ENCODE measurements at places on chromosomes 6 and 20.

DNA sequence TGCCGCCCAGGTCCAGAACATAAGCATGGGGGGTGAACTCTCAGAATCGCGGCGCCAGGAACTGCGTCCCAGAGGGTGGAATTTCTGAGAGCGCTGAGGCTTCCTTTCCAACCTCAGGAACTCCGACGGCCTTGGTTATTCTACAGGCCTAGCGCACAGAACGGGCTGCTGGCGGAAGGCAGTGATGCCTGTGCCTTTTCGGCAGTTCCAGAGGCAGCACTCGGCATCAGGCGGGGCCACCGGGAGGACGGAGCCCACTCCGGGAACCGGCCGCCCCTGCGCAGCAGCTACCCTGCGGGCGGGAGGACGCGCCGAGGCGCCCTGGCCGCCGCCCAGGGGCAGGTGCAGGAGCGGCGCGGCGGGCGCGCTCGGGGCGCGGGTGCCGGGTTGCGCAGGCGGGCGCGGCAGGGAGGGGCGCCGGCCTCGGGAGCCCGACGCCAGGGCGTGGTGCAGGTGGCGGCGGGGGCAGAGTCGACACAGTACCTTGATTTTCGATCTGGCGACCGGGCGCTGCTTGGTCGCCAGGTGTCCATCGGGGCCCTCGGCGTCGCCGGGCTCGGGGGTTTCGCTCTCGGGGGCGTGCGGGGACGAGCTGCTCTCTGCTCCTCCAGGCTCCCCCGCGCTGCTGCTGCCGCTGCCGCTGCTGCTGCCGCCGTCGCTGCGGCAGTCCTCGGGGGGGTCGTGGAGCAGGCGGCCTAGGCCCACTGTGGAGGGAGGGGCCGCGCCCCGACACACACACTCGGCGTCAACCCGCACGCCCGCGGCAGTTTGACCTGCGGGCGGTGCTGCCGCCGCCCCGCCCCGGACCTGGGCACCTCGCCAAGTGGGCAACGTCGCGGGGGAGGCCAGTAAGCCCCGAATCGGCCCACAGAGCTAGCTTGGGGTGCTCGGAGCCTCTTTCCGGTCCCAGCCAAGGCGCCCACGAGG lies 1.3 kb downstream of the OVOL2 start:
- no peak for DNase-seq

GRCh38 chr6:72850040-72850439 lies 228.2 kb downstream of the KCNQ5 start:
- no peak for DNase-seq

GRCh38 chr20:34573541-34574300 lies 15.2 kb downstream of the MAP1LC3A start:
- DNase-seq = no peak

DNA sequence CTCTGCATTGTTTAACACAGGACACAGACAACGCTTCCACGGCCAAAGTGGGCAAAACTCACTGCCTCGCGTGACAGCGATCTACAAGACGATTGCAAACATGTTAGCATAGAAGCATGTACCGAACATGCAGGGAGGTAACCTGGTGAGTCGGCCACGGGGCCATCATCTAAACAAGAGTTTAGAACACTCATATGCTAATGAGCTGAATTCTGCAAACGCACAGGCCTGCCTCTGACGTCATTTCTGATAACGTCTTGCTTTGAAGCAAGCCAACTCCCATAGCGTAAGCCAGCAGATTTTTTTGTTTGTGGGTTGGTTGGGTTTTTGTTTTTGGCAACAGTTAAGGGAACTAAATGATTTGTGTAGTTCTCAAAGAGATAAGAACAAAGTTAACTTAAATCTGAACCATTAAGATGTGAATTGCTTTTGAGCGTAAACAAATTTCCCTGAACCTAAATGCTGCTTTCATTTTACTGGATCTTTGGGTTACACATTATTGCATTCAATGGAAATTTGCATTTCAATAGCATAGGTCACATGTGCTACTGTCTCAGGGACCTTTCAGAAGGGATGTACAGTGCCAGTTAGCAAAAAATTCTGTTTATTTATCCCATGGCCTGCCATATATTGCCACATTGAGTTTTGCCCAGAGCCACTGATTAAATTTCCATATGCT lies 184.5 kb upstream of the PDE10A start:
- no peak for DNase-seq

DNA sequence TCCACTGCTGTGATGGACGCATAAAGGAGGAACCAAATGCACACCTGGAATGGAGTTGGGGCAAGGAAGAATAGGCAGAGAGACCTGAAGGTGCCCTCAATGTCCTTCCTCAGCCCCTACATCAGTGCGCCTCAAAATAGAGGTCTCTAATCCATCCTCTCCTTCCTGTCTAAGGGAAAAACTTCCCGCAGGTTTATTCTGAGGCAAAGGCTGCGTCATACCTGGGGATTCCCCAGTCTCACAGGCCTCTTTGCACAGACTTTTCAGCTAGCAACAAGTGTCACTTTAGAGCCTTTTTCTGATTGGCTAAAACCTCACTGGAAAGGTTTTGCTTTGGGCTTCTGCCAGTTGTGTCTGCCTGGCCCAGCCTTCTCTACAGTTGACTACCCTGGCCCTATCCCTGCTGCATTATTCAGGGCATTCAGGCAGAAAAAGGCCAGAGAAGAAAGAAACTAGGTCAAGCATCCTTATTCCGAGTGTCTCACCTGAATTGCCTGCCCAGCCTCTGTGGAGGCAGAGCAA lies 1.8 kb upstream of the HLA-DQB1 start:
- DNase-seq = no peak

GRCh38 chr6:67265996-67266921 lies 1368.8 kb upstream of the ADGRB3 start:
- no peak for DNase-seq

GRCh38 chr20:40008177-40008576 lies 680.9 kb downstream of the MAFB start:
- no peak for DNase-seq

- DNase-seq = no peak
These were observed 16.7 kb downstream of the RAET1L start for GRCh38 chr6:150008588-150008987.

GRCh38 chr20:12764053-12764452 lies 244.7 kb upstream of the SPTLC3 start:
- DNase-seq = no peak

DNA sequence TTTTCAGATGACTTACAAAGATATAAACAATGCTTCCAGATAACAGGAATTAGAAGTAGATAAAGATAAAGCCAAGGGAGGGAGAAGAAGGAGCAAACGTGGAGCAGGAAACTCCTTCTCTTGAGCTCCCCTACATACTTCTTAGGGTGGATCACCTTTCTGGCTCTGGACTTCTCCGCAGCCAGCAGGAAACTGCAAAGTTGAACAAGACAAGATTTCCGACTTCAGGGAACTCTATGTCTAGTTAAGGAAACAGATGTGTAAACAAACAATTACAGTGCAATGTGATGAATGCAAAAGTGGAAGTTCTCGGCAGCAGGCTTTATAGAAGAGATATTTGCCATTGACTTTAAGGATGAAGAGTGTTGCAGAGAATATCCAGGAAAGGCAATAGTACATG lies 134.0 kb upstream of the MARCKS start:
- DNase-seq = no peak

DNA sequence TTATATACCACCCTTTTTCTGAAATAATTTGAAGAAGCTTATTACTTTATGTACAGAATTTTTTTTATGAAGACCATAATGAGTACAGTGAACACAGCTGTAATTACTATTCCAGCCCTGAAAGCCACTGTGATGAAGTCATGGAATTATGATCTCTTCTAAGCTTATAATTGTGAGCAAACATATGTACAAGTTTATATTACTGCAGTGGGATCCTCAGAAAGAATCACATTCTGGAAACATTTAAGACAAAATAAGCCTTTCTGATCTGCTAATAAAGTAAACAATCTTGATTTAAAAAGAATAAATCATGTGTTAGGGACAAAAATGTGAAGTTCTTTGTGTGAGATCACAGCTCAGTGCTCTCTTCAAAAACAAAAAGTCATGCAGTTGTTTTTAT lies 560.4 kb downstream of the CD109 start:
- DNase-seq = no peak

- no peak for DNase-seq
These were observed 219.2 kb upstream of the SGK1 start for GRCh38 chr6:134537146-134537555.

Measured in retinal pigment epithelial cell (primary cell).